ENCODE measurements at places on chromosomes 6 and 20.

DNA sequence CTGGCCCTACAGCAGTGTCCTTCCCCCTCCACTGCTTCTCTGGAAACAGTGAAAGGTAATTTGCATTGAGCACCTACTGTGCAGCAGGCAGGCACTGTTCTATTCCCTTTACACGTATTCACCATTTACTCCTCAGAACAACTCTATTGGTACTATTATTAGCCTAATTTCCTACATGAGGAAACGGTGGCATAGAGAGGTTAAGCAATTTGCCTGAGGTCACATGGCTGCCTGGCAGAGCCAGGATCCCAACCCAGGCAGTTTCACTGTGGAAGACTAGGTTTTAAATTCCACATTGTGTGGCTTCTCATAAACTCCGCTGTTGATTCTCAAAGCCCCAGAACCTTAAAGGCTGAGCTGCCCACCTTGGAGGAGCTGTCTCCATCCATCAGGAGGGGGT, 72.7 kb downstream of the CLIC5 start:
- DNase-seq, result no peak

DNA sequence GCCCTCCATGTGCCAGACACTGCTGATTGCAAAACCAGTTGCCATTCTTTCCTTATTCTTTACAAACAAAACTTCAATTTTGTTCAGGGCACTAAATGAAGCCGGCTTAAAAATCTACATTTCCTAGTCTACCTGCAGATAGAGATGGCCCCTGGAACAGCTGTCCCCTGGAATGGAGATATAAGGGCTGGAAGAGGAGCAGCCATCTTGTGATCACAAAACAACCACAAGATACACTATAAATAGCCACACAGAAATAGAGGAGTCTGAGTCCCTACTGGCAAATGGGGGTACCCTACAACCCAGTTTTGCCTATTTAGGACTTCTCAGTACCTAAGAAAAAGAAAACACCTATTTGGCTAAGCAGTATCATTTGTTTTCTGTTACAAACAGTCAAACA, 115.9 kb upstream of the BEND6 start:
- DNase-seq, result no peak

GRCh38 chr6:131001111-131001736, 61.8 kb downstream of the EPB41L2 start:
- DNase-seq, result no peak

GRCh38 chr6:36510365-36510764, 36.9 kb downstream of the STK38 start:
- no peak for DNase-seq

DNA sequence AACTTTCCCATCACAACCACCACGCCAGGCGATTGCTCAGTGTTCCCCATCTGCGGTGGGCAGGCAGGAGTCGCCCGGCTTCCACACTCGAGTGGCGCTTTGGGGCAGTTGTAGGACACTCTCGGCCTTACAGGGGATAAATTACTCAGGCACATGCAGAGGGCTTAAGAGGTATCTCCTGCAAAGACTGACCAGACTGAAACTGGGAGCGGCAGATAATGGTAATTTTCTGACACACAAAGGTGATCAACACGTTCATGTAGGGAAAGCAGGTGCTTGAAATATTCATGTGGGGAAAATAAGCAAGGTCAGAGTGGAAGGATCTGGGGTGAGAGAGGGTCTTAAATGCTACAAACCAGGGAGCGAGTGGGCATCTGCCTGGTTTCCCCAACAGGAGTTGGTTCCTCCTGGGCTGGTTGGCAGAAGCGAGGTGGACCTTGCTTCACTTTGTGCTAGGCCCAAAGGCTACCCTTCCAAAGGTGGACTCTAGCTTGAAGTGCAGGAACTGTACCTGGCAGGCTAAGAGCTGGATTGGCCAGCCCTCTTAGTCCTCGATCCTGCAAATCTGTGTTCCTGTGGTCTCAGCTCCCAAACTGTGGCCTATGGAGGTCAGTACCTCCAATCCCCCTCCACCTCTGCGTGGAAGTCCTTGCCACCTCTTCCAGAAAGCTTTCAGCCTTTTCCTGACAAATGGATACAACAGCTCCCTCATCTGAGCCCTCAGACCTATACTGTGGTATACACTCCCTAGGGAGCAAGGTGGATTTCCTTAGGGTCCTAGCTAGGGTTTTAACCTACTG, 16.7 kb downstream of the PLAGL2 start:
- no peak for DNase-seq

DNA sequence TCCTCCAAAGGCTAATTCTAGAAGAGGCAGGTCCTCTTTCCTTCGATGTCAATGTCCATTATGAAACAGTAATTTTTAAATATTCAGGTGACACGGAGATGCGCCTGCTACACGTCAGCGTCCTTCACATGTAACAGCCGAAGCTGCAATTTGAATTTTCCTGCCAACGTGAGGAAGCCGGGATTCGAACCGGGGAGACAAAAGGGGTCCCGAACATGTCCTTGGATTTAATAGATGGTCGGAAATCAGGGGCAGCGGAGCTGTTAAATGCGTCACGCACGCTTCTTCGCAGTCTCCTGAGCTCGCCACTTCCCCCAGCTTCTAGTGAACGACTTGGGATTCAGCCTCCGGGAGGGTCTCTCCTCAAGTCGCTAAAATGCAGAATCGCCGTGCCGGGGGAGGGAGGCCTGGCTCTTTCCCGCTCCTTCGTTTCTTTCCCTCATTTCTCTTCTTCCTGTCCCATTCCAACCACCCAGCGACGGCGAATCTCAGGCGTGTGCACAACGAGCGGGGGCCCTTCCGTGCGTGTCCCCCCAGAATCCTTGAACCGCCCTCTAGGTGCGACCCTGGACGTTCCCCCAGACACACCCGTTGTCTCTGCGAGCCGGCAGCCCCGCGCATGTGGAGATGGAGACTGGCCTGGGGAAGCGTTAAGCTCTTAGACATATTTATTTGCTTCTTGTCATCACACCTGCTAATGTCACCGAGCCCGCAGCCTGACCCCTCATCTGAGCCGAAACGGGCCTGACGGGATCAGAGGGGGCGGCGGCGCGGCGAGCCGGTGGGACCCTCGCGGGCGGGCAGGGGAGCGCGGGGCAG, 1.3 kb upstream of the FOXC1 start:
- DNase-seq, result no peak

DNA sequence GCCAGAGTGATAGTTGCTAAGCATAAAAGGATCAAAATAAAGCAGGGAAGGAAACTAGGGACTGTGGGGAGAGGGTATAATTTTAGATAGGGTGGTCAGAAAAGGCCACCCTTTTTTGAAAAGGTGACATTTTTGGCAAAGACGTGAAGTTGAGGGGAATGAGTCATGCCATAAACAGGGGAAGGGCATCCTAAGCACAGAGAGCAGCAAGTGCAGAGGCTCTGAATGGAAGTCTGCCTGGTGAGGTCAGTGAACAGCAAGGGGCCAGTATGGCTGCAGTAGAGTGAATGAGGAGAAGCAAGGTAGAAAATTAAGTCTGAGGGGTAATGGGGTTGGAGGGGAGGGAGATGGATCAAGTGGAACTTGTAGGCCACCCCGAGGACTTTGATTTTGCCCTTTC, 2.4 kb downstream of the KLC4 start:
- no peak for DNase-seq

- DNase-seq, result no peak
Measured at GRCh38 chr6:125356884-125357283, 55.1 kb upstream of the HDDC2 start.

DNA sequence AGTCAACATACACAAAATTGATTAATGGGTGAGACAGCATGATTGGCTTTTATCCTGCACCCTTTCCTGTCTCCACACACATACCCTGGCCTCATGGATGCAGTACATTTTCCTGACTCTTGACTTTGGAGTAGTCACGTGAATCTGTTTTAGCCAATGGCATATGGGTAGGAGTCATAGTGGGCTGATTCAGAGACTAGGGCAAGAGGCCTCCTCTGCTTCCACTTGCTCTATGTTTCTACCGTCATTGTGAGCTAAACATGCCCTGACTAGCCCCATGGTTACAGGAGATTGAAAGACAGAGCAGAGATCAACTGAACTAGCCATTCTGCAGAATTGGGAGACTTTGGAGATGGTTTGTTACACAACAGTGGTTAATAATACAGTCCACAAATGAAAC, 850.0 kb downstream of the DHX35 start:
- DNase-seq, result no peak

GRCh38 chr6:68468244-68468884, 166.7 kb upstream of the ADGRB3 start:
- no peak for DNase-seq

DNA sequence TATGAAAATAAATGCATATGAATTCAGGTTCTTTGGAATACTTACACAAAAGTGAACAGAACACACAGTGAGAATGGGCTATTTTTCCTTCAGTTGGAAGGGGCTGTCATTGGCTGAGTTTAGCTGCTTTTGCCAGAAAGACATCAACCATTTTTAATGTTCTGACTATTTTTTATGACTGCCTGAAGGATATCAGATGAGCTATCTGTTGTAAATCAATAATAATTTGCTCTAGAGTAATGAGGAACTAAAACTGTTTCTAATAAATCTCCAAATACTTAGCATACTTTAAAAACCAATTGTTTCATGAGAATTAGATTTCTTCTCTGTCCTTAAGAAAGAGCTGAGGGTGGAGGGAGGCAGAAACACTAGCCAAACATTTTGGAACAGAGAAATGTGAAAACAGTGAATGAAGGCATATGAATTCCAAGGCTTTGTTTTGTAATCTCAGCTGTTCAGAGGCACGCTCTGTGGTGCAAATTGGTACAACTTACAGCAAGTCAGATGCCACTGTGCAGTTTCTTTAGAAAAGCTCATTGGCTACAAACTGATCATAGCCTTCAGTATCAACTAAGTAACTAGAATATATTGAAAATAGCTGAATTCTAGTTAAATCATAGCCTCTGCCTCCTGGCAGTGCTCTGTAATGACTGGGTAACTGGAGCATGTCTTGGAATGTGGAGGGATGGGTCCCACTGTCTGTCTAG, 228.9 kb upstream of the JAG1 start:
- peak; percentile 31 for DNase-seq

GRCh38 chr6:26017632-26017966, 55.0 kb downstream of the TRIM38 start:
- DNase-seq, result no peak

GRCh38 chr6:487956-488355, 96.4 kb downstream of the IRF4 start:
- no peak for DNase-seq

GRCh38 chr6:24458134-24458533, 31.2 kb downstream of the GPLD1 start:
- no peak for DNase-seq

DNA sequence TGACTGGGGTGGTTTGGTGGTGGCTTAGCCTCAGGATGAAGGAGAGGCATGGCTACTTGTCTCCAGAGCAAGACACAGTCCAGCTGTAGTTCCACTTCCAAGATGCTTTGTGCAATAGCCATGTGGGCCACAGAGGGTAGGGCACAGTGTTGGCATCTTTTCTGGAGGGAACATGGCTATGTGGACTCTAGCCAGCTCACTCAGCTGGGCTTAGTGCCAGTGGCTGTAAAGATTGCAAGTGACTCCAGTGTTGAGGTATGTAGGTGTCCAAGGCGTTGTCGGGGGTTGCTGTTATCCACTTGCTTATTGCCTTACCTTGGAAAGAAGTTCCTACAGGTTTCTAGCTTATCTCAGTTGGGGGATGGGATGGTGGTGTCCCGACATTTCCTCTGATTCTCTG, 233.4 kb downstream of the CD109 start:
- DNase-seq, result no peak

DNA sequence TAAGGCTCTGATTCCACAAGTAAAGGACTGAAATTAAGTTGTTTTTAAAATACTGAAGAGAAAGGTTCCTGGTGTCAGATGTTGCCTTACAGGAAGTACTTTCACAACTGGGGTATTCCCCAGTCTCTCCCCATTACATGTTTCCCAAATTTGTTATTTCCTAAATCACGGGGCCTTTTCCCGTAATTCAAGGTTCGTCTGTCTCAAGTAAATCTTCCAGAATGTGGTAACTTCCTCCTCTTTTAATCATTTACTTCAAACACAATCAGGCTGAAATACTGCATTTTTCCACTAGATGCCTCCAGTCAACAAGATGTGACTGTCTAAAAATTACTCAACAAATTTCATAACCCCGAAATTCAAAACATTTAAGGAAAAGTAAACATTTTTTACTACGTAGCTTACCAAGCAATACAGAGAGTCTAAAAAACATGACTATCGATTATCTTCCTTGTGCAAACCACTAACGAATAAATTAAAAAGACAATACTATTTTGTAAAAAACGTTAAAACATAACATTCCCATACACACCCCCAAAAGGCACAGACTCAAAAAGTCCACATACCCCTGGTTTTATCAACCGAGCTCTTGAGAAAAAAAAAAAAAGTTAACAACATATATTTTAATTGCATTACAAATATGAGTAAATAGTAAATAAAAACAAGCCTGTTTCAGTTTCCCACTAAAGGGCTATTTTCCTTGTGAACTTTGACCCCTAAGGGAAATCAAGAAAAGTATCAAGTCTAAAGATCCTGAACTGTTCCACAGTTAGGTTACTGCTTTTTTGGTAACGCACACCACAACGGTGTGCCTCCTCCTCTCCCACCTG, 1.7 kb downstream of the SOD2 start:
- DNase-seq, result peak; percentile 60

- DNase-seq, result no peak
Measured at GRCh38 chr6:34549026-34549803, 6.9 kb downstream of the SPDEF start.

DNA sequence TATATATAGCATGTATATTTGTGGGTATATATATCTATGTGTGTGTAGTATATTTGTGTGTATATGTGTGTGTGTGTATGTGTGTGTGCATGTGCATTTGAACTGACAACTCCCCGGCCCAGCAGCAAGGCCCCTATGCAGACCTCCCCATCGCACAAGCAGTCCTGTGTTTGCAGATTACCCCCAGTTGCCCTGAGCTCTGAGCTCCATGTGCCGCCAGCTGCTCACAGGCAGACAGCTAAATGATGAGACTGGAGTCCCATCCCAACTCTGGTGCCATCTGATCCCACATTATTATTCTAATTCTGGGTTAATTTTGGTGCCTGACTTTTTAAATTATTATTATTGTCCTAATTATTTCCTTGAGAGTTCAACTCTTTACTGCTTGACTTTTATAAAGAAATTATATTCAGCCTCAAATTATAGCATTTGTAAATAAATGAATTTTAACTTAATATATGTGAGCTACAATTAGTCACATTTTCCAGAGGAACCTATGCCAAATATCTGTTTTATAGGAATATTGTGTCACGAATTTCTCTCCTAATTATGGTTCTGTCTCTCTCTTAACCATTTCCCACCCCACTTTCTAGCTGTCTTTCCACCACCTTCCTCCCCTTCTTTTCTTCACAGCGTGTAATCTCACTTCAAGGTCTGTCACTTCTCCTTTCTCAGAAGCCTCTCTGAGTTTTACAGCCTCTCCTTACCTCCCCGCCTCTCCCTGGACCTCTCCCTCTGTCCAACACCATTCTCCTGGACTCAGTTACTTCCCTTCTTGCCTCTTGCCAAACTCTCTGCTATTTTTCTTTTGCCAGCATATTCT, 90.6 kb upstream of the SYNDIG1 start:
- no peak for DNase-seq

Measured in BJ (cell line).